RWPE1 (cell line): ENCODE measurements at places on chromosomes 7 and 10.

DNA sequence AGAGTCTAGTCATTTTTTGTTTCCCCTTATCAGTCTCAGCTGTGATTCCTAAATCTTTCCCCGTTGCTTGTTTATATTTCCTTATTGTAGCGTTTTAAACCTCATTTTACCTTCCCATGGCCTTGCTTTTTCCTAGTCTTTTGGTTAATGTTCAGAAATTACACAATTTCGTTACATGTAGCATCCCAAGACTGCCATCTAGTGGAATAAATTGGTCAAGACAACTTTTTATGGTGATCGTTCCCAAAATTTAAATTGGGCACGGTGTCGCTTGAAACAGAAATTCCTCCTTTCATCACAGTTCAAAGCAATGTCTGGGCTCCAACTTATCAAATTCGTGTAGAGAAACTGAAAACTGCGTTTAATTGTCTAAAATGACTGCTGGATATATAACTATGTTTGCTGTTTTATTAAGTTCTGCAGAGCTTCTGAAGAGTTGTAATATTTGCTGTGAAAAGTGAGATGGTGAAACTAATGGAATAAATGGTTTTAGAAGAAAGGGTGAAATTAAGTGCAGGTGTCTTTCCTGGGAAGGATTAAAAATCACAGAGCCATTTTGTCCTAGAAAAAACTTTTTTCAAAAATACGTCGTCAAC lies 370.2 kb downstream of the PHF14 start:
- peak; percentile 22 for DNase-seq

DNA sequence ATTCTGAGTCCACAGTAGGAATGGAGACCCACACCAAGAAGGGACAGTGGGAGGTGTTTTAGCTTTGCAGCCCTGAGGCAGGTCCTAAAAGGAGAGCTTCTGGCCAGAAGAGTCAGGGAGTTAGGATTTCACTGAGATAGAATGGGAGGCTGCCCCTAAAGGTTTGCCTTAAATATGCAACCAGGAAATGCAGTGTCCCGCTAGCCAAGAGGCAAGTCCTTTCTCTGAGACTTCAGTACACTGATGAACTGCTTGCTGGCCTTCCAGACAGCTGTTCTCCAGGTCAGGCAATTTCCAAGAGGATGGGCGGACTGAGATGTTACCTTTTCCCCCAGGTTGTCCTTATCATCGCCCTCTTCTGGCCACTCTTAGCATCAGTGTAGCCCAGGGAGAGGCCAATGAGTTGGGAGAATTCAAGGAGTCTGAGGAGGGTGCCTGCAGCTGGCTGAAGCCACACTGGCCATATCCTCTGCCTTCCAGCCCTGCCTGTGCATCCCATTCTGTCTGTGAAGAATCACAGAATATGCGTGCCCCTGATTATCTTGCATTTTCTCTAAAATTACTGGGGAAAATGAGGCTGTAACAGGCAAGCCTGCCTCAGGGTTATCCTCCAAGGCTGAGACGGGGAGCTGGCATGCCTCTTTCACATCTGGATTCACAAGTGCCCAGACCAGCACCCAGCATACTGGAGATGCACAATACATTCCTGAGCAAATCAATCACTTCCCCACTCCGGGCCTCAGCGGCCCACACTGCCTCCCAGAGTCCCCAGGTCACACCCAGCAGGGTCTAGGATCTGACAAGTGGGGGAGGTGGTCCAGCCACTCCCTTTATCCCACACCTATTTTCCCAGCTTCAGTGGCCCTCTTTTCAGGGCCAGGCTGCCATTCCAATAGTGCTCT lies 2.4 kb downstream of the TLL2 start:
- peak; percentile 57 for DNase-seq

DNA sequence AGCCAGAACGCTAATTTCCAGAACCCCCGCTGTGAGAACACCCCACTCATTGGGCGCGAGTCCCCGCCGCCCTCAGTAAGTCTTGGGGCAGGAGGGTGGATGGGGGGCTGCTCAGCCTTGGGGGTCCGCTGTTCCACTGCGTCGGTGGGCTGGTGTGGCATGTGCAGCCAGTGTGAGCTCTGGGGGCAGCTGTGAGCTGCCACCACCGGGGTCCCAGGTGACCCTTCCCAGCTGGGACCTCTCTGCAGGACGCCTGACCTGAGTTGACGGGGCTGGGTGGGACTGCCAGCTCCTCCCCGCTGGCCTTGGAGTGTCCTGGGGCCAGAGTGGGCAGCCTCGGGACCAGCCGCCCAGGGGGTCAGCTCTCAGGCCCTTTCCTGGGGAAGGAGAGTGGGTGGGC lies 27.2 kb downstream of the TTYH3 start:
- no peak for DNase-seq

- DNase-seq = no peak
These were observed 180.9 kb downstream of the PLXNA4 start for GRCh38 chr7:132395361-132395760.

DNA sequence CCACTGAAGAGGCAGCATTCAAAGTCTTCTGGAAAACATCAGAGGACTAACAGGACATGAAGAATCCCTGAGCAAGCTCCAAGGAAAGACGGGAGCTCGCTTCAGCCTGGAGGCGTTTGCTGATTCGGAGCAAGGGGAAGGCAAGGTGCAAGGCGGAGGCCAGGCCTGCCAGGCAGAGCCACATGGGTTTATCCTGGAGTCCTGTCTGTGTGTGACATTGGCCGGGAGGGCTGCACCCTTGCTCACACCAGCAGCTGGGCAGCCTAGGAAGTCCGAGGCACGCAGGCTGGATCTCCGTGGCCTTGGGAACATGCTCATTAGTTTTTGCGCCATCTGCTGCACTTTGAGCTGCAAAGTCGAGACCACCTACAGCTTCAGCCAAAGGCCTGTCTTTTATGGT lies 22.3 kb upstream of the LARP4B start:
- no peak for DNase-seq

DNA sequence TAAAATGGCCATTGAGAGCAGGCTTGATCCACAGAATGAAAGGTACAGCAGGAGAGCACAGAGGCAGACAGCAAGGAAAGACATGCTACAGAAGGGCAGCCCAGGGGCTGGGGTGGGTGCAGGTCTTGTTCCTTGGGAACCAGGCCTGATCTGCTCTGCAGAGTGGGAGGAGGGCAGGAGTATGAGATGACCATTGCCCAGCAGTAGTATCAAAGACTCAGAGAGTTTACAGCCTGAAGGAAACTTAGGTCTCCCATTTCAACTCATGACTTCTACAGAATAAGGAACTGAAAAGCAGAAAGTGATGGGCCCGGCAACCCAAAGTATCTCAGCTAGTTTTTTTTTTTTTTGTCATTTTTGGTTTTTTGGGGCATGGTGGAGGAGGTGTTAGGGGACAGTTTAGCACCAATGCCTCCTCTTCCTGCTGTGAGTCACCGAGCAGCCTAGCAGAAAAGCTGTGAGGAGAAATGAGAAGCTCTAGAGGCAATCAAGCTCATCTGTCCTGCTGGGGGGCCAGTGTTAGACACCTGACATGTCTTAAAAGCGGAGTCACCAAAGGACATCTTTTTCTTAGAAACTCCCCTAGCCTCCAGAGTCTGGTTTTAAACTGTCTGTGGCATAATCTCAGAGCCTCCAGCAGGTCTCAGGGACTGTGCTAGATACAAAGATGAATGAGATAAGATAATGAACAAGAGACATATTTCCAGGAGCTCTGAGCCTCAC lies 34.3 kb upstream of the HERPUD2 start:
- no peak for DNase-seq

GRCh38 chr7:77199013-77199966 lies at the start of gene FGL2:
FGL2 (minus strand) TSS chr7:77199819; CDS start chr7:77199793, 26 bp downstream.
- peak; percentile 8 for DNase-seq

- no peak for DNase-seq
These were observed 98.9 kb upstream of the IL6 start for GRCh38 chr7:22628112-22628511.

- DNase-seq = no peak
These were observed 18.1 kb downstream of the CDC123 start for GRCh38 chr10:12214093-12214492.

GRCh38 chr7:155066417-155066950 lies 3.6 kb upstream of the HTR5A start:
- DNase-seq = peak; percentile 67

DNA sequence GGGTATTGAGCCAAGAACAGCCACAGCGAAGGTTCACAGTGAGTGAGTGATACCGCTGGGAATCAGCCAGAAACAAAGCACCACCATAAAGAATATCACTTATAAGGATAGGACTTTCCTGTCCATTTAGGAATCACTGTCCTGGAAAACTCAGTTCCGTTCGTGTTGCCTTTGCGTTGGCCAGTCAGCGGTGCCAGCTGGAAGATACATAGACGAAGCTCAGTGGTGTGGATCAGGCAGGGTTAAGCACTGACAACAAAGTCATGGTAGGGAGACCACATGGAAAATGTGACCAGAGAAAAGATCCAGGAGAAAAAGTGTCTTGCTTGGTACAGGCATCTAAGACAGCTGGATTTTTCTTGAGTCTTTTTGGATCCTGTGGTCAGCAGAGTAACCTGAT lies 579.7 kb upstream of the DPP6 start:
- no peak for DNase-seq

DNA sequence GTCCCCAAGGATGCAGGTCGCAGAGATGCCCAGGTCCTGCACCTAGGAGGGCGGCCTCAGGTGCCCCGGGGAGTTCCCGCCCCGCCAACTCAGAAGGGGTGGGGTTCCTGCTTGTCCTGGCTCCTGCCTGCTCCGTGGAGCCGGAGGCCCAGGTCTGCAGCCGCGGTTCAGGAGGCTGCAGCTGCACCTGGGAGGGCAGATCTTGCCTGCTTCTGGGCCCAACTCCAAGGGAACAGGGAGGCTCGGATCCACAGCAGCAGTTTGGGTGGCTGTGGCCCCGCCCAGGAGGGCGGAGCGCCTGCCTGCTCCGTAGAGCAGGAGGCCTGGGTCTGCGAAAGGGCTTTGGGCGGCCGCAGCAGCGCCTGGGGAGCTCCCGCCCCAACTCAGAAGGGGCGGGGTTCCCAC lies 108.2 kb upstream of the EGR2 start:
- DNase-seq = peak; percentile 25

GRCh38 chr10:87872828-87873227 lies 9.4 kb downstream of the PTEN start:
- no peak for DNase-seq

- DNase-seq = no peak
These were observed 245.0 kb downstream of the MGMT start for GRCh38 chr10:129712000-129712399.

- DNase-seq = no peak
These were observed 163.1 kb downstream of the ZNF438 start for GRCh38 chr10:30868611-30869010.

GRCh38 chr10:45421221-45422097 lies 47.4 kb downstream of the ALOX5 start:
- no peak for DNase-seq

DNA sequence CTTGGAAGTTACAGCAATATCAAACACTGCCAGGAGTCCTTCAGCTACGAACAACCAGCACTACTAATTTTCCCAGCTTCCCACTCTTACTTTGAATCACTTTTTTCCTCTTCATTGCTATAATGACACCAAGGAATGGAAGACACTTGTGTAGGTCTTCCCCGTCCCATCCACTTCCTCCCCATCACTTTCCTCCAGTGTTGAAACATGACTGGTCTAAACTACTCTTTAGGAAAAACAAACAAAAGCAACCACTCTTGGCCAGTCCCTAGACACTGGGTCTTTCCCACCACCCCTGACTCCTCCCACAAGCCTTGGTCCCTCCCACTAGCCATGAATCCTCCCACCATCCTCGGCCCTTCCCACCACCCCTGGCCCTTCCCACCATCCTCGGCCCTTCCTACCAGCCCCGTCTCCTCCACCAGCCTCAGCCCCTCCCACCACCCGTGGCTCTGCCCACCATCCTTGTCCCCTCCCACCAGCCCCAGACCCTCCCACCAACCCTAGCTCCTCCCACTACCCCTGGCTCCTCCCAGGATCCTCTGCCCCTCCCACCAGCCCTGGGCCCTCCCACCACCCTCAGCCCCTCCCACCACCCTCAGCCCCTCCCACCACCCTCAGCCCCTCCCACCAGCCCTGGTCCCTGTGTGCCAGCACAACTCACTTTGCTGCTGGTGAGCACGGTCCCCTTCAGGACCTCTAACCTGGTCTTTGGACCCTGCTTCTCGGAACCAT lies 68.5 kb downstream of the CXCL12 start:
- DNase-seq = no peak

DNA sequence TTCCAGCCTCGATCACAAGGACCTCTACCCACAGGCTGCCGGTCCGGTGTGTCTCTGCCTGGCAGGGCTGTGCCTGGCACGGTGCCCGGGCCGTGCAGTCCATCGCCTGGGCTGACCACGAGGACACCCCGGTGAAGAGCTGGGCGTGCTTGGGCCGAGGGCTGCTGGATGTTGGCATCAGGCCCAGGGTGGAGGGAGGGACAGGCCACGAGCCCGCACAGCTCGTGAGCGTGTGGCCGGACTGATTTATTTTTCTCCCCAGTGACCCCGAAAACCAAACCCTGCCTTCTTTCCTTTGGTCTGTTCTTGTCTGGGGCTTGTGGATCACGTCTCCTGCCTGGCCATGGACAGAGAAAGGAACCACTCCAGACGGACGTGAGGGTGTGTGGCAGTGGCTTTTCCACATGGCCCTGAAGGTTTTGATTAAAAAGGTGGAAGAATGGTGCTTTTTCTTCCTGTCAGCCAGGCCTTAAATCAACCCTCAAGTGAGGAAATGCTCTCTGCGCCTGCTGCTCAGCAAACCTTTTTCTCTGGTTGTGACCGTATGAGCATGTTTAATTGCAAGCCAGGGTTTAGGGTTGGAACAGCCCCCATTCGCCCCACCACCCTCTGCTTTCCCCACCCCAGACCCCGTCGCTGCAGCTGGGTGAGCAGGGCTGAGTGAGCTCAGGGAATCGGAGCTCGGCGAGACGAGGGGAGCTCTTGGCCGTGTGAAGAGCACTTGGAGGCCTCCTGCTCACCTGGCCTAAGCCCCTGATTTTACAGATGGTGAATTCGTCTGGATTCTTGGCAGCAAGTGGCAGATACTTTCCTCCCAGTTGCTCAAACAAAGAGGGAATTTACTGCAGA lies 130.1 kb downstream of the RGS10 start:
- DNase-seq = no peak

DNA sequence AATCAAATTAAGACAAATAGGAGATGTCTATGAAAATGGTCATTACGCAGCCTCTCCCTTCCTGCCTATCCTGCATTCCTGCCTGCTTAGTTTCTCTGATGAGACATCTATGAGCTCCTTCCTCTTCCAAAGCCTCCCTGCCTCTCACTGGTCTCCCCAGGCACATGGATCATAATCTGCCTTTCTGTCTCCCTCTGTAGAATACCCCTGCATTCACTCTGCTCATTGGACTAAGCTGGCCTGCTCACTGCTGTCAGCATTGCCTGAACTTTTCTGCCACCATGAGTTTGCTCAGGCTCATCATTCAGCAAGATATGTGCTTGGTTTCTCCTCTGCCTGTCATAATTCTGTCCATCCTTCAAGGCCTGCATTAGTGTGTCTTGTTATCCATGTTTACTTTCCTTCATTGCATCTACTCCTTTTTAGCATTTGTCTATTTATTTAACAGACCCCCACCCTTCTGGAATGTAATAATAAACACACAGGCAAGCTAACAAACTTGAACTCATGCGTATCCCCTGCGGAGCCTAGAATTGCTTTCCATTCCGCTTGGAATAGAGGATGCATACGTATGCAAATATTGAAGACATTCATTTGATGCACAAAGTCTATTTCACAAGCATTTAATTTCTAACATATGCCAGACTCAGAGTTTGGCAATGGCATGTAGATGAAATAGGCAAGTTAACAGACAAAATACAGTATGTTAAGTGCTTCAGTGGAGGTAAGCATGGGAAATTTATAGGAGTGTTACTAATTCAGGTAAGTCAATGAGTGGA lies 88.3 kb downstream of the PTPRZ1 start:
- peak; percentile 81 for DNase-seq

GRCh38 chr10:84095811-84096497 lies 43.4 kb upstream of the GHITM start:
- DNase-seq = no peak

GRCh38 chr7:37730501-37730900 lies 46.9 kb downstream of the GPR141 start:
- DNase-seq = no peak
